HS-27A (cell line): ENCODE measurements at places on chromosomes 6 and 20.

DNA sequence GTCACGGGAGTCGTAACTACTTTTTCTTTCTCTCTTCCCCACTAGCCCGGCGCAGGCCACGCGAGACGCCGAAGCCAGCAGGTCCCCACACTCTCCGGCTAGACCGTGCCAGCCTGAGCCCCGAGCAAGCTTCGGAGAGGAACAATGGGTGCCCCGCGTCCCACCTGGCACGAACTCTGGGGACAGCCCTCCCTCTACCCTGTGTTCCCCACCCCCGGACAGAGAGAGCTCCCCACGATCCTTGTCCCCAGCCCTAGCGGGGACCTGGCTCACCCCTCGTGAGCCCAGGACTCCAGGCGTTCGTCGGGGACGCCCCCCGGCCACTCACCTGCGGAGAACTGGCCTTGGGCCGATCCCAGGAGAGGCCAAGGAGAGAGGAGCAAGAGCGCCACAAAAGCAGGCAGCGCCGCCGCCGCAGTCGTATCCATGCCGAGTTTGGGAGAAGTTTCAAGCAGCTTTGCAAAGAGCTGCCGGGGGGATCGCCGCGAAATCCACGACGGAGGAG is 416 bp downstream of the PTPRK start:
- DNase-seq = no peak

- no peak for DNase-seq
Measured at GRCh38 chr6:28794175-28795002, 129.4 kb downstream of the TRIM27 start.

GRCh38 chr20:9160331-9160730 is 91.4 kb downstream of the PLCB4 start:
- no peak for DNase-seq

GRCh38 chr6:53263917-53264316 is 84.8 kb downstream of the ELOVL5 start:
- no peak for DNase-seq

GRCh38 chr6:156710479-156710878 is 66.7 kb upstream of the ARID1B start:
- DNase-seq = no peak

DNA sequence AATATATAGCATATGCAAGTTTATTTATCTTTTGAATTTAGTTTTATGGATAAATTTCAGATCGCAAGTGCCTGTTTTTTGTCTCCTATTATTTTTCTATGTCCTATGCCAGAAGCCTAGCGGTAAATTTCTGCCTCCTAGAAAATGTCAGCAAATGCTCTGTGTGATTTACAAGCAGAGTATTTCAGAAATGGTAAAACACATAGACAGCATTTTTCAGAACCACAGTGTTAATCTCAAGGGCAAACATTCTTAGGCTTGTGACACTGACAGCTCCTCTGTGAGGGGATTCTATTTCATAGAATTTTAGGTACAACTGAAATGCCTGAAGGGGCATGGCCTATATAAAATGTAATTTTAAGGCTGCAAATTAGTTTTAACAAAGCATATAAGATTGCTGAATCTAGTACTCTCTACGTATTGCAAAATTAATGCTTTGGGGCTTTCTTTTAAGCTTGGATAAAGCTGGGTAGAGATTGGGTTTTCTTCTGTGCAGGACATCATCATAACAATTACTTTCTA is 89.9 kb upstream of the PTCHD4 start:
- DNase-seq = no peak

GRCh38 chr6:131831392-131831791 is 23.6 kb downstream of the ENPP1 start:
- DNase-seq = peak; percentile 59

- DNase-seq = no peak
Measured at GRCh38 chr20:21548390-21549035, 34.6 kb upstream of the NKX2-2 start.

DNA sequence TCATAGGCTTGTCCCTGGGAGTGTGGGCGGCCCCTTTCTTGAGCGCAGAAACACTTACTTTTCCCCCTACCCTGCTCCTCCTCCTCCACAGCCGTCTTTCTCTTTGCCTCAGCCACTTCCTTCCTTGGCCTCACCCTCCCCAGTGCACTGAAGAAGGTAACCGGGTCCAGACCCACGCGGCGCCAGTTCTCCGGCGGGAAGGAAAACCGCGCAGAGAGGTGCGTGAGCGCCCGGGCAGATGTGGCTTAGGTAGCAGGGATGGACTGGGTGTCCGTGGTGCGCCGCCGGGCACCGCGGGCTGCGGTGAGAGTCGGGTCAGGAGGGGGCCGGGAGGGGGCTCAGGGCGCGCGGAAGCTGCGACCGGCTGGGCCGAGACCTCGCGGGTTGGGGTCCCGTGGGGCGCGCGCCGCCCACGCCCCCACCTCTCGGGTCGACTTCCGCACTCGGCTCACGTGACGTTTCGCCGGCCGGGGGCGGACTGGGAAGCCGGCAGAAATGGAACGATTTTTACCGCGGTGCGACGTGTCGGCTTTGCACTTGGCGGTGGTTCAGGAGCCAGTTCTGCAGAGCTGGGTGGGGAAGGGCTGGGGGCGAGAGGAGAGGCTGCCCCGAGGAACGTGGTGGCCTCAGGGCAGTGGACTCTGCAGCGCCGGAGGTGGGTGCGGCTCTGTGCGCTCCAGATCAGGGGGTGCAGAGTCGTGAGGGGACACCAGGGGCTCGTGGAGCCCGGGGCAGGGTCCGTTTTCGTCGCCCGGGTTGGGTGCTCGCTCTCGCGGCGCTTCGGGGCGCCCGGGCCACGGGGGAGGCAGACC is at the start of gene ABRACL:
Gene ABRACL, plus strand, starts transcription at position 88 of the 812 bp plus-strand sequence. CDS start 5,416 bp downstream, outside the sequence.
- DNase-seq = no peak

DNA sequence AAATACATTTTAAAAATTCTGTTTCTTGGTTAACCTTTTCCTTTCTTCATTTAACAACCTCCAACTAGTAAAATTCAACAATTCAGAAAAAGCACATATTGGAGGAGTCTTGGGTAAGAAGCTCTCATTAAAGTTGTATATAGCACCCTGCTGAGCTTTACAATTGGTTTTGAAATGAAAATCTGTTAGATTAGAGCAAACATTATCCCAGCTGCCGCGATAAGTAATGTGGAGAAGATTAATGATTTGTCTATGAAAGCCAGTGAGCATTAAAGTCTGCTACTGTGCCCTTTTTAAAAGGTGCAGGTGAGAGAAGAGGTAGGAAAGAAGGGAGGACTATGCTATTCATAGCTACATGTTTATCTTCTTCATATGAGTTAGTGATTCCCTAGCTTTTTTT is 201.5 kb downstream of the ZFAND3 start:
- no peak for DNase-seq

DNA sequence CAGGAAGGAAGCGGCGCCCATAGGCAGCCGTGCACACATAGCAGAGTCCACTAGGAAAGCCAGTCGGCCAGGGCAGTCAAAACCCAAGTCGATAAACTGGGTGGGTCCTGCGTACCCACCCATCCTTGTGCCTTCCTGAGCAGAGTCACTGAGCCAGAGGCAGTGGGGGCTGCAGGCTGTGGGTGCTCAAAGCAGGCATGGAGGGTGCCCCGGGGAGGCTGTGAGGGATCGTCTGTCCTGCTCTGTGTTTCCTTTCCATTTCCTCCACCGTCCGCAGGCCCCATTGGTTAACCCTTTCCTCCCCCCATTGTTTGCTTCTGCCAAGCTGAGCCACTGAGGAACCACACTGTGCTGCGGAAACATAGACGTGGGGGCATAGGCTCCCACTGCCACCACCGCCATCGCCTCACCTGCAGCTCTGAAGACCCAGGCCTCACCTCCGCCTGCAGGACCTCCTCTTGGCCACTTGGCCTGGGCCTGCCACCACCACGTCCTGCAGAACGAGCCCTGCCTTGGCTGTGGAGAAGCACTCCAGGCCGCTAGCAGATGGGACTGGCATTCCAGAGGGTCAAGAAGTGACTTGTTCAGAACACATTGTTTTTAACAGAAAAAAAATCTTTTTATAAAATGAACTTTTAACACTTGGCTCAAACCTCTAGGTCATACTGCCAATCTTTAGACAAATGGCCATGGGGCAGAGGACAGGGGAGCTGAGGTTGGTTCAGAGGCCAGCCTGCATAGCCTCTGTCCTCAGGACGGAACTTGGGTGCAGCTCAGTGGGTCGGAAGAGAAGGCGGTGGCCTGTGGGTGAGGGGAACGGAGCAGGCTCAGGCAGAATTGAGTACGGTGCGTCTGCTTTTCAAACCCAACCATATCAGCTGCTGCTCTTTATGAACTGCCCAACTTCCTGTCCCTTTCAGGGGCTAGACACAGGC is 52.6 kb downstream of the TCP11 start:
- DNase-seq = no peak

DNA sequence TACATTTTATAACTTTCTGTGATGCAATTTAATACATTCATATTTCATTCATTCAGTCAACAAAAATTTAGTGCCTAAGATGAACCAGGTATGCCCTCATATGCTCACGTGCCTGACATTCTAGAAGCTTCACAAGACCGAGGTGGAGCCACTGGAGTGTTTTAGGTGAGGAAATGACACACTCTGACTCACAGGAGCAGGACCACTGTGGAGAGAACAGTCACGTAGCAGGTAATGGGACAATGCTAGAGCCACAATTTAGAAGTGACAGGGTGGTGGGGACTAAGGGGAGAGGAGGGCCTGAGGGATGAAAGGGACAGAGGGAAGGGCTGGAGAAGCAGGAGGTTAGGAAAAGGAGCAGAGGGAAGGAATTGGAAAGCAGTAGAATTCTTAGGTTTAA is 17.6 kb upstream of the HLA-A start:
- DNase-seq = no peak

DNA sequence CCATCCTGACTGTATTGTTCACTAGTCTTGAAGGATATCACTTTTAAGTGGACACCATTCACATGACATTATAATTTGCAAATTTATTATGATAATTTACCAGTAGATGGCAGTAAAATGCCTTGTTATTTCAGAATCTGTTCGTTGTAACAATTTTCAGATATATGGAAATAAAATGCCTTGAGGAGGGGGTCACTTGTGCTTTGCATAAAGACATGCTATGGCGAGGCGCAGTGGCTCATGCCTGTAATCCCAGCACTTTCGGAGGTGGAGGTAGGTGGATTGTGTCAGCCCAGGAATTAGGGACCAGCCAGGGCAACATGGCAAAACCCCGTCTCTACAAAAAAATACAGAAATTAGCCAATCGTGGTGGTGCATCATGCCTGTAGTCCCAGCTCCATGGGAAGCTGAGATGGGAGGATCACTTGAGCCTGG is 9.0 kb upstream of the NCOA6 start:
- DNase-seq = peak; percentile 14

DNA sequence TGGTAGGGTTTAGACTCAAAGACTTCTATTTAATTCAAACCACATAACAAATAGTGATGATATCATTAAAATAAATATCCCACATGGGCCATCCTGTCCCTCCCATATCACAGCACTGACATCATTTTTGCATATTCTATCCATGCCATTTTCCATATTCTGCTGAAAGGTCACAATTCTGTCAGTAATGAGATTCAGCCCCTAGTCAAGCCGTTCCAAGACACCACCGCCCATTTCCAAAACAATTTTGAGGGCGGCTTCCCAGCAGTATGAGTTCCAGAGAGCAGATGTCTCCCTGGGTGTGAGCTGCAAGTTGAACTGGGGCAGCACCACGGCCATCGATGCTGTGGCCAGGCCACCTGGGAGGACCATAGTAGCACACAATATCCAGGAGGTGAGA is 65.1 kb upstream of the PLEKHG1 start:
- DNase-seq = no peak

DNA sequence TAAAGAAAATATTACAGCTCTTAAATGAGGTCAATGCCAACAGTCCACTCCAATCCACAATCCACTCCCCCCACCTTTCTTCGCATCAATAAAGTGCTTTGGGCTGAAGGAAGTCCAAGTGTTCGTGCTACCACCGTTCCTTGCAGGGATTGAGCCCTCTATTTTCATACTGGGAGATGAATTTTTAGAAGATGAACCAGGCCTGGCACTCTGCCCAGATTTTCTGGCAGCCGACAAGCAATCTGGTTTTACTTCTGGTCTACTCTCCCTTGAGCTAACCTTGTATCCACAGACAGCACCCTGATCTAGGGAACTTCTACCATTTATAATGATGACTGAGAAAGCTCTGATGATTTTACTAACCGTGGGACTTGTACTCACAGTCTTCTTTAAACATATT is 72.3 kb downstream of the BTBD9 start:
- peak; percentile 82 for DNase-seq

- DNase-seq = peak; percentile 43
Measured at GRCh38 chr20:36199345-36200257, 36.7 kb upstream of the AAR2 start.

DNA sequence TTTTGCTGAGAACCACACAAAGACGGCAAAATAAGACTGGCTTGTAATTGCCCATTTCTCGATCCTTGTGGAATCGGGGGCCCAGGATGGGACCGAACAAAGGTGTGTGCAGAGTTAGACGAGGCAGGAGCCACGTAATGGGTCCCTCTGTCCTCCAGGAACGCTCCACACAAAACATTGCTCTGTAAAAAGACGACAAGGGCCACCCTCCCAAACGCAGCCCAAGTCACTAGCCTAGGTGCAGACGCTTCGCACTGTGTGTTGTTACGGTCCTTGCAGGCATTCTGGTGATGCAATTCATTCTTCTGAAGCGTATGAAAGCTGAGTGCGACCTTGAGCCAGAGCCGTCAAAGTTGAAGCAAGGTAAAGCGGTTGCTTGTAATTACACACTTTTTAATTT is 363.4 kb downstream of the TAF4 start:
- DNase-seq = no peak
